ENCODE measurements at places on chromosomes 5 and 9.

GRCh38 chr5:36724467-36725332 lies 118.3 kb downstream of the SLC1A3 start:
- no peaks in the 10 kb centered on the region for H3K4me1 ChIP-seq
- no peaks in the 10 kb centered on the region for H3K27me3 ChIP-seq
- no peaks in the 10 kb centered on the region for H3K36me3 ChIP-seq
- no peak for DNase-seq
- no peak overlapping the region for H3K4me3 ChIP-seq

GRCh38 chr5:55363856-55364255 lies 56.1 kb downstream of the MTREX start:
- H3K4me3 ChIP-seq: no peak overlapping the region
- no peak overlapping the region for H3K27ac ChIP-seq
- H3K27me3 ChIP-seq: no peaks in the 10 kb centered on the region
- no peaks in the 10 kb centered on the region for H3K4me1 ChIP-seq
- no peak for DNase-seq
- peaks cover 17% of the 10 kb centered on the region for H3K36me3 ChIP-seq

DNA sequence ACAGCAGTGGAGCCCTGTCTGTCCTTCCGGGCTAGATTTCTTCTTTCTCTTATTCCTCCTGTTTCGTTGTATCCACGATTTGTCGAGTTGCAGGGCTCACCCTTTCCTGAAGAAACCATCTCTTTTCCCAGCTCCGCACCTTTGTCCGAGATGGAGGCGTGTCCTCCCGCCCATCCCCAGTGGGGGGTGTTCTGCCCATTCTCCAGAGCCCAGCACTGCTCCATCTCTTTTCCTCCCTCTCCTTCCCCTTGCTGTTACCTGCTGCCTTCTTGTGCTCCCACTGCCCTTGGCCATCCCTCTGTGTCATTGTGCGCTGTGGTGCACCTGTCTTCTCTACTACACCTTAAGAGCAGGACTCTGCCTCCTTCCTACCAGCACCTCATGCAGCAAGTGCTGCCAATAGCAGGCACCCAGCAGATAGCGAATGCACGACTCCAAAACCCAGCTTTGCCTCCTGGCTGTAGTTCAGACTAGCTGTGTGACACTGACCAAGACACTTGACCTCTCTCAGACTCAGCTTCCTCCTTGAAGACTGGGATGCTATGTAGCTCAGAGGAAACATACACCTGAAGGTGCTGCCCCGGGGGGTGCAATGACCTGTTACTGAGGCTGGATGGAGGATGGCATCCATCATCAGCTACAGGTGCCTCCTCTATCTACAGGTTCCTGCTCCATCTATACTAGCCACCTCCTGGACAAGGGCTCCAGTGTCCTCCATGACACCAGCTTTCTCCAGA lies 8.9 kb downstream of the OR13J1 start:
- H3K27ac ChIP-seq: no peak overlapping the region
- H3K4me1 ChIP-seq: no peaks in the 10 kb centered on the region
- H3K4me3 ChIP-seq: no peak overlapping the region

- no peak overlapping the region for H3K27ac ChIP-seq
- H3K27me3 ChIP-seq: no peaks in the 10 kb centered on the region
- DNase-seq: no peak
- peaks cover 4% of the 10 kb centered on the region for H3K4me1 ChIP-seq
- H3K36me3 ChIP-seq: no peaks in the 10 kb centered on the region
Measured at GRCh38 chr9:134268747-134269146, 57.5 kb upstream of the RXRA start.

GRCh38 chr9:125990186-125990792 lies 243.1 kb downstream of the PBX3 start:
- no peak overlapping the region for H3K27ac ChIP-seq
- H3K4me3 ChIP-seq: no peak overlapping the region
- no peaks in the 10 kb centered on the region for H3K27me3 ChIP-seq
- H3K36me3 ChIP-seq: no peaks in the 10 kb centered on the region
- no peaks in the 10 kb centered on the region for H3K4me1 ChIP-seq
- no peak for DNase-seq

DNA sequence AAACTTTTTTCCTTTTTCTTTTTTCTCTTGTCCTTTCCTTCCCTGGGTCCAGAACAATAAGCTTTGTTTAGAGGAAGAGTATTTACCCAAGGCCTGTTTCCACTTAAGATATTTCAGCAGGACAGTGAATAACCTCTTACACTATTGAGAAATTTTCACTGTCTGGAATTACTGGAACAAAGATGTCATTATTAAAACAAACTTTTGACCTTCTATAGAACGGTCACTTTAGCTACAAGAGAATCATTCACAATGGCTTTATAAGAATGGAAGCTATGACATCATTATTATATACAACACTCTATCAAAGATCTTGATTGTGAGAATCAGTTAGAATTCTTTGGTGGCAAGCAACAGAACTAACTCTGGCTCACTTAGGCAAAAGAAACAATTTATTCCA lies 22.0 kb upstream of the ARHGAP26 start:
- no peaks in the 10 kb centered on the region for H3K36me3 ChIP-seq
- H3K27me3 ChIP-seq: no peaks in the 10 kb centered on the region
- H3K4me1 ChIP-seq: peaks cover 10% of the 10 kb centered on the region

DNA sequence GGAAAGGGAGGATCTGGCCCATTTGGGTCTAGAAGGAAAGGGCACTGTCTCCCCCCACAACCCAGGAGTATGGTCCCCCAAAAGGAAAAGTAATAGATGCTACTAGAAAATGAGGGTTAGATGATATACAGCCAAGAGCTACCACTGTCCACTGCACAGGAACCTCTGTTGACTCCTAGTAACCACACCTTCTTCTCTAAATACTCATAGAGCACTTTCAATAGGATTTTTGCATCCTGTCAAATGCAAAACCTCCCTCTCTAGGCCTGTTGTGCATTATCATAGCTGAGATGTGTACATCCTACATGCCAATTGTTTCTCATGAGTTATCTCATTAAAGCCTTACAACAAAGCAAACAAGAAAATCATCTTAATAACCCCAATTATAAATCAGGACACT lies 66.8 kb downstream of the THBS4 start:
- no peak for DNase-seq
- no peaks in the 10 kb centered on the region for H3K36me3 ChIP-seq
- no peaks in the 10 kb centered on the region for H3K27me3 ChIP-seq

GRCh38 chr5:60519372-60519771 lies 180.6 kb downstream of the DEPDC1B start:
- DNase-seq: no peak
- no peak overlapping the region for H3K4me3 ChIP-seq
- H3K27me3 ChIP-seq: no peaks in the 10 kb centered on the region
- no peak overlapping the region for H3K27ac ChIP-seq
- no peaks in the 10 kb centered on the region for H3K4me1 ChIP-seq

DNA sequence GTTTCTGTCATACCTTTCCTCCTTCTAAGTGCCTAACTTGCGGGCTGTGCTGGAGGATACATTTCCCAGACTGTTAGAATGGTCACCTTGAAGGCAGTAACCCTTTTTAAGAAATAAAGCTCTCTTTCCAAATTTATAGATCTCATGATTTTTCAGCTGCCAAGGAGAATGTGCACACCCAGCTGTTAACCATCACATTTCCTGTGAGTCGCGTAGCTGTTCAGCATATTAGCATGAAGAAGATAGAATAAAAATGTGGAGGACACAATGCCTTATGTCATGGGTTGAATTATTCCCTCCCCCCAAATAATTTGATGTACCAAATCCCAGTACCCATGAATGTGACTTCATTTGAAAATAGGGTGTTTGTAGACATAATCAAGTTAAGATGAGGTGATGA lies 729.4 kb downstream of the MTRR start:
- H3K27ac ChIP-seq: no peak overlapping the region
- peaks cover 3% of the 10 kb centered on the region for H3K4me1 ChIP-seq
- DNase-seq: no peak
- H3K36me3 ChIP-seq: no peaks in the 10 kb centered on the region
- H3K4me3 ChIP-seq: no peak overlapping the region

DNA sequence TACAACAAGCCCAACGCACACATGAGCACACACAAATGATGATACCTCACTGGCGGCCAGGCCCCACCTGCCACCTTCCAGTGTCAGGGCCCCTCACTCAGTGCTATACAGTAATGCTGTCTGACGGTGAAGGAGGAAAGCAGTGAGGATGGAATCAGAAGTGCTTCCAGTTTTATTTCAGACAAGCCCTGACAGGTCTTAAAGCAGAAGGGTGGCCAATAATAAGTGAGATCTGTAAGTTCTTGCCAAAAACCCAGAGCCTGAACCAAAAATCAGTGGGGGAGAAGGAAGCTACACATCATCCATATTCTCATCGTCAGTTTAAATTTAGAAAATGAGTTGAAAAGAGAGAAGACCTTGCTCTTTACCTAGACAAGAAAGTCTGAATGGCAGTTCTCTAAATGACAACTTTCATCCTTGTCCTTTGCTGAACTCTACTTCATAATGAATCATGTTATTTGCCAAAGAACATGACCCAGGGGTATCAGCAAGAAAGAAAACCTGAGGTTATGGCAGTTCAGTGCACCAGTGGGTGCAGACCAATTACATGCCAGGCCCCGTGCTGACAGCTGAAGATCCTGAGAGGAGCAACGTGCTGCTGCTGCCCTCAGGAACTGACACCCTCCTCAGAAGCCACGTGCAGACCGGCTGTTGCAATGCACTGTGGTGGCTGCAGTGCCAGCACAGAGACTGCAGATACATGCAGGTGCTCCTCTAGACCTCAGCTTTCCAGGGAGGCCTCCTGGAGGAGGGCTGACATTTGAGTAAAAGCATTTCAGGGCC lies 118.7 kb downstream of the DROSHA start:
- H3K27ac ChIP-seq: no peak overlapping the region
- H3K27me3 ChIP-seq: no peaks in the 10 kb centered on the region
- H3K4me3 ChIP-seq: no peak overlapping the region
- no peak for DNase-seq
- peaks cover 9% of the 10 kb centered on the region for H3K36me3 ChIP-seq

All from neural progenitor cell (in vitro differentiated cells).